NCI-H2081 treated with DMSO at 0.1 percent for 48 hours (cell line): ENCODE measurements at places on chromosomes 16 and 17.

GRCh38 chr16:53865494-53865863 lies 161.5 kb downstream of the FTO start:
- no peak for DNase-seq

DNA sequence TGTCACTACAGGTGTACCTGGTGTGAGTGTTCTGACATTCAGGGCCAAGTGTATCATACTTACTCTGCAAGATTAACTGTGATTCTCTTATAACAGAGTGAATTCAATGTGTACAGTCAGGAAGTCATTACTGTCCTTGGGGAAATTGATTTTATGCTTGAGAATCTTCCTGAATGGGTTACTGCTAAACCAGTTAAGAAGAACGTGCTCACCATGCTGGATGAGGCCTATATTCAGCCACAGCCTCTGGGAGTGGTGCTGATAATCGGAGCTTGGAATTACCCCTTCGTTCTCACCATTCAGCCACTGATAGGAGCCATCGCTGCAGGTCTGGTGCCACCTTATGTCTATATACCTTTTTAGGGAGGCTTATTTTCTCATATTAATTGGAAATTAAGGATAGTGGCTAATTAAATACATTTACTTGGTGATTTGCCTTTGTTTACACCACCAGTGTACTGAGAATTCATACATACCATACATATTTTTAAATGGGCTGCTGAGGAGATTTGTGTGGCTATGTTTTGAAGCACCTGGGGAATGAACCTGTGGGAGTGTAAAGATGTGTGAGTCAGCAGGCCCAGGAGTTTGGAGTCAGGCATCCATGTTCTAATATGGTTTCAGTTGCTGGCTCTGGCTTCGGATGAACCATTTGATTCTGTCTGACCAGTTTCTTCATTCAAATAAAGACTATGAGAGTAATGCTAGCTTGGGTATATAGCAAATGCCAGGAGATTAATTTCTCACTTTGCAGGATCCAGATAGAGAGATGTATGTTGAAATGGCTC lies 3.1 kb downstream of the ALDH3A2 start:
- no peak for DNase-seq

DNA sequence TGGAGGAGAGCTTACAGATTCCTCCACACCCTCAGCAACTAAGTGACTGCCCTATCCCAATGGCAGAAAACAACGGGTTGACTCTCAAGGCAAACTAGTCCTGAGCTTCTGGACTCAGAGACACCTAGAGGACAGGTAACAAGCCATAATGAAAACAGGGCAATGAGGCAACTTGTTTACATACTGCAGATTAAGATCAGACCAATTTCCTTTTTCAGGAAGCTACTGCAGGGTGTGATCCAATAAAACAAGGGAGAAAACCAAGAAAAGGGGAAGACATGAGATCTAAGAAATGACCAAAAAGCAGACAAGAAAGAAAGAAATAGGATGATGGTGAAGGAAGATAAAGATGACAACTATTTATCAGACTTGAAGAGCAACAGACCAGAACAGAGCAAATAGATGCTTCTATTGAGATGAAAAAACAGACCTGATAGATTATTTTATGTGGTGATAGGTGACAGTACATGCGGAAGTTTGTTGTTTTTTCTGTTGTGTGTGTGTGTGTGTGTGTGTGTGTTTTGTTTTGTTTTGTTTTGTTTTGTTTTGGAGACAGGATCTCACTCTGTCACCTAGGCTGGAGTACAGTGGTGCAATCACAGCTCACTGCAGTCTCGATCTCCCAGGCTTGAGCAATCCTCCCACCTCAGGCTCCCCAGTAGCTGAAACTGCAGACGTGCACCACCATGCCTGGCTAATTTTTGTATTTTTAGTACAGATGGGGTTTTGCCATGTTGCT lies 120.7 kb downstream of the GAS7 start:
- no peak for DNase-seq

- no peak for DNase-seq
Measured at GRCh38 chr16:70746040-70746707, 54.8 kb downstream of the VAC14 start.

- DNase-seq: no peak
Measured at GRCh38 chr17:82217120-82217529, 4.5 kb upstream of the CCDC57 start.

- DNase-seq: no peak
Measured at GRCh38 chr16:70370924-70371323, 24.2 kb downstream of the DDX19A start.

DNA sequence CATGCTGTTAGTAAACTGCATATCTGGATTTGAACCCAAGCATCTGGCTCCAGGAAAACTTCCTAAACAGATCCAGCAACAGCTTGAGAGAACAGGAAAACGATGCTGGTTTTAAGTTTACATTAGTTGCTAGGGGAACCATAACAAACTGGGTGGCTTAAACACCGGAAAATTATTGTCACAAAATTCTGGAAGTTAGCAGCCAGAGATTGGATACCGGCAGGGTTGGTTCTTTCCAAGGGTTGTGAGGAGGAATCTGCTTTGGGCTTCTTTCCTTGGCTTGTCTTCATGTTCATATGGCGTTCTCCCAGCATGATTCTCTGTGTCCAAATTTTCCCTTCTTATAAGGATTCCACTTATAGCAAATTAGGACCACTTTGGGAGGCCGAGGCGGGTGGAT lies 276.9 kb upstream of the TOM1L1 start:
- DNase-seq: no peak

GRCh38 chr17:29048440-29049368 lies 5.8 kb downstream of the PIPOX start:
- no peak for DNase-seq

DNA sequence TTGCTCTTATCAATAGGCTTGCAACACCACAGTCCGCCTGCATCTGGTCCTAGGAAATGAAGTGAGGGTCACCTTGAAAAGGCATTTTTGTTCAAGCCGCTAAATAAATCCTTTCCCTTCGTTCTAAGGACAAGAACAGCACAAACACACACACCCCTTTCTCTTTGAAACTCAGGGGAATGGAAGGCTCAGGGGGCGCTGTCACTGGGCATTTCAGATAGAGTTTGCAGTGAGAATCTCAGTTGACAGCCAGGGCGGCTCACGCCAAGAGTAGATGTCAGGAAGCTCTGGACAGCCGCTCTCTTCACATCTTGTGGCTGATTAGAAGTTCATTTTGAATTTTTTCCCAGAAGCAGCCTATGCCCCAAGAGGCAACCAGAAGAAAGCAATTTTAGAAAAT lies 39.8 kb downstream of the ABAT start:
- DNase-seq: no peak

DNA sequence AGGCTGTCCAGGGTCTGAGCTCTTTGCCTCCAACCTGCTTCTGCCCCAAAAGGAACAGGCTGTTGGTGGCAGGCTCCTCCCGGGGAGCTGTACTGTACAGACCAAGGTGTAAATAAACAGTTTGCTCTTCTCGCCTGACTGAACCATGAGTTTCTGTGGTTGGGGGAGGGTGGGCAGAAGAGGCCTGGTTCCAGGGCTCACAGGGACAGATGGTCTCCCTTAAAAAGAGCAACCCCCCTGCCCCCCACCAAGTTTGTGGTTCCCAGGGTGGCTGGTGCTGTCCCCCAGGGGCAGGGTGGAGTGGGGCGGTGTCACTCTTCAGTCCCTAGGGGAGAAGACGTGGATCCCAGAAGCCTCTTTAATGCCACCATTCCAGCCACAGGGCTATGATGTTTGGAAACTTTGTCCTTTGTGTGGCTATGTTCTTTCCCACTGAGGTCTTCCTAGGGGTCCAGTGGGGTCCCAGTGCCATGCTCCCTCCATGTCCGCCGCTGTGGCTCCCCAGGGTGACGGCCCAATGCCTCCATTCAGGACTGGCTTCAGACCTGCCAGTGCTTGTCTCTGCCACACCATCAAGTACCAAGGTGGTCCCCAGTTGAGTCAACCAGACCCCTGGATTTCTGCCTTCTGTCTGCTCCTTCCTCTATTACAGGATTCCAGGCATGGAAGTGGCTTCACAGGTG lies 146.7 kb downstream of the RAB11FIP4 start:
- no peak for DNase-seq

GRCh38 chr17:10041287-10041612 lies 136.2 kb upstream of the RCVRN start:
- no peak for DNase-seq

DNA sequence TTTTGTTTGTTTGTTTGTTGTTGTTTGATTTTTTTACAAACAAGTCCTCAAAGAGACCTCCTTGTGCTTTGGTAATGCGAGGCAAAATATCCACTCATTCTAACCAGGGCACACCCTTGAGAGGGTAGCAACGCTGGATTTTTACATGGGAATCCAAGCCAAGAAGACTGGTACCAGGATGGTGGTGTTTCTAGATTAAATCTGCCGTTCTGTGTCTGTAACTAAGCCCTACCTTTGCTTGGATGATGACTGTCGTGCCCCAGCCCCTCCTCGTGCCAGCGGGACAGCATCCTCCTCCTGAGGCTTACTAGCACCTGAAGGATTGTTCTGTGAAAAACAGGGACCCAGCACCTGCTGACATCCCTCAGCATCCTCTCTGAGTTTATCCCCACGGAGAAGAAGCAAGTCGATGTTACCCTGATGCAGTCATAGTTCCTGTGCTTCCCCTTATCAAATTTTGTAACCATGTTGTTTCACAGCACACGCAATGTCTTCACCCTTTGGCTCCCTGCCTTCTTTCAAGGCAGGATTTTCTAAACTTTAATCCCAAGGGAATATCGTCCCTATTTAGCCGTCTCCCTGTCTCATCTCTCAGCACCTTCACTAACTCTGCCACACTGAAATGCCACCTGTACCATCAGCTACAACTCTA lies 5.1 kb upstream of the HSBP1 start:
- no peak for DNase-seq

DNA sequence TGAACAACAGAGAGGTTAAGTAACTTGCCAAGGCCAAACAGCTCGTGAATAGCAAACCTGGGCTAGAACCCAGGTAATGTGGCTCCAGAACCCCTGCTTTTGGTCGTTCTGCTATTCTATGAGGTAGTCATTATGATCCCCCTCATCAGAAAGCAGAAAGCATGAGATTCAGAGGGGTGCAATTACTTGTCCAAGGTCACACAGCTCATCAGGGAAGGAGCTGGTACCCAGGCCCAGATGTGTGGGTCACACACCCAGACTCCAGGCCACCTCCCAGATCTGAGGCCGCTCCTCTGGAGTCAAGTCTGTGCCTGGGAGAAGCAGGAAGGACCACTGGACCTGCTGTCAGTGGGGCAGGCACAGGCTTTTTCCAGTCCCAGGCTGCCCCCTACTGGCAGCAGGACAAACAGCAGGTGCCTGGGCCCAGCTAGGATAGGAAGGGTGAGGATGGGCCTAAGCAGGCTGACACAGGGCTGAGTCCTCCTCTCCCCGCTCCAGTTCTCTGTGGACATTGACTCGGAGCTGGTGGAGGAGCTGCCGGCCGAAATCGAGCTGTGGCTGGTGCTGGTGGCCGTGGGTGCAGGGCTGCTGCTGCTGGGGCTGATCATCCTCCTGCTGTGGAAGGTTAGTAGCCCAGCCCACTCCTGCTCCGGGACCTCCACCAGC lies 7.8 kb upstream of the PDK2 start:
- no peak for DNase-seq

- no peak for DNase-seq
Measured at GRCh38 chr17:37605813-37606505, 3.3 kb downstream of the SYNRG start.

DNA sequence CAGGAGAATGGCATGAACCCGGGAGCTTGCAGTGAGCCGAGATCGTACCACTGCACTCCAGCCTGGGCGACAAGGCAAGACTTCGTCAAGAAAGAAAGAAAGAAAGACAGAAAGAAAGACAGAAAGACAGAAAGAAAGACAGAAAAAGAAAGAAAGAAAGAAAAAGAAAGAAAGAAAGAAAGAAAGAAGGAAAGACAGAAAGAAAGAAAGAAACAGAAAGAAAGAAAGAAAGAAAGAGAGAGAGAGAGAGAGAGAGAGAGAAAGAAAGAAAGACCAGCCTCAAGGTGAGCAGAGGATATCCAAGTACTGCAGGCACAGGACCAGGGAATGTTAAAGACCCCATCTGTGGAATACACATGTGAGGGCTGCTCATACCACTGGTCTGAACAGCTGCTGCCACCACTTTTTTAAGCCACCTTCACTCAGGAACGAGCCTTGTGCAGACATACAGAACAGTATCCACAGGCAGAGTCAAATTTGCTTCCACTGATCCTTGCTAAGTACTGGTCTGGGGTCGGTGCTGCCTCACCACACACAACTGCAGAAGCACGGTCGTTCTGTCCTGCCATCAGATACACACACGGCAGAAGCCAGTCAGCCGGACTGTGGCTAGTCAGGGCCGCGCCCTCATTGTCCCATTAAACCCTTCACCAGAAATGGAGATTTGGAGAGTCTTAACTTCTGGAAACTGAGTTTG lies 7.7 kb downstream of the RAB5C start:
- DNase-seq: no peak

DNA sequence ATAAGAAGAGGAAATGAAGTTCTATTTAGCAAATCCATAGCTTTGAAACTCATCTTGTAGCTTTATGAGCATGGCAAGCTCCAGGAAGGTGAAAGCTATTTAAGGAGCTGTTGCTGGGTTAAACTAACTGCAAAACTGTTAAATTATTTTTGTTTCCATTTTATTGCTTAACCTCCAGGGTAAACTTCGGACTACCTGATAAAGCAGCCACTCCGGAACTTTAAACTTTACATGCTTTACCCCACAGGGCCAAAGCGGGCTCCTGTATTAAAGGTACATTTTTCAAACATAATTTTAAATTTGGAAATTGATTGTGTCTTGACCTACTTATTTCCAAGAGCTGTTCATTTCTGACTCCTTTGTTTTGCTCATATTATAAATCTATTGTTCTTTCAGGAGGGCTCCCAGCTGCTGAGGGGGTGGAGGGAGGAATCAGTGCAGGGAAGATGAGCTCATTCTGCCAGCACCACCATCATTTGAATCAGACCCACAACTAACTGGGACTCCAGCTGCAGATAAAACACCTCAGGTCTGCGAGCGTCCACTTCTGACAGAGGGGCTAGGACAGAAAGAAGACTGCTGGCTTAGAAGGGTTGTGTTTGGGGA lies 157.9 kb downstream of the IRX3 start:
- DNase-seq: no peak

- DNase-seq: no peak
Measured at GRCh38 chr16:69888005-69888590, 63.0 kb upstream of the CLEC18A start.

DNA sequence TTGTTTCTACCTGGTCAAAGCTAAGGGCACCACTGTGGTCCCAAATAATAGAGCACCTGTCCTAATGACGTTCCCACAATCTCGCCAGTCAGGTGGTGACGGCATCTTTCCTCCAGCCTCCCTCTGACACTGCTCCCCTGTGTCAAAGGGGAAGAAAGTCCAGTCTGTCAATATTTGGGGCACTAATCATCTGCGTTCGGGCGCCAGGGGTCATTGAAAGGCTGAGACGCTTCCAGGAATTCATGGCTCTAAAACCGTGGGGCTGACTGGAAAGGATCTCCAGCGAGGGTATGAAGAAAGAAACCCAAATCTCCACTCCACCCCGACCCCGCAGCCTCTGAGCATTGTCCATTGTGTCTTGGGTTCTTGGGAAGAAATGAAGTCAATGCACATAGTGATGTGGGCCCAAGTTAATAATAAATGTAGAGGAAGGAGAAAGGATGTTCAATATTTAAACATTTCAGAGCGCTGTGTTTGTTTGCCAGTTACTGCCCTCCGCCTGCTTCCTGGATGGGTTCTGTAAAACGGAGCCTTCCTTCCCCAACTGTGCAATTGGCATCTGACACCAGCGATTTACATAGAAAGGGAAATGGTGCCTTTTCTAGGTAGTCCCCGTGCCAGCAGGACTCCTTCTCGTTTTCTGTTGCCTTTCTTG lies 103.2 kb downstream of the SOCS1 start:
- DNase-seq: no peak
